Upper lobe of left lung (tissue), 6 donors: ENCODE measurements at places on chromosomes 2 and 18. TPM values are rescaled to one million over a fixed set of nuclear protein-coding genes. Genes with fewer than 3 reads are reported as not detected.

The FAM161A gene
- 2.1 TPM for total RNA-seq

The AFF3 gene
- 85.8 TPM for total RNA-seq

The PNPT1 gene
- total RNA-seq: 14.7 TPM

The ANTXR1 gene
- 11.5 TPM for total RNA-seq

The FEV gene
- not detected for total RNA-seq

The RIT2 gene
- total RNA-seq: not detected

The GPR45 gene
- total RNA-seq: not detected

The IL1RL1 gene
- total RNA-seq: 55.3 TPM

The ARHGEF33 gene
- 0.34 TPM for total RNA-seq

The MATN3 gene
- total RNA-seq: 9.2 TPM

The TCF7L1 gene
- total RNA-seq: 11.1 TPM

DNA sequence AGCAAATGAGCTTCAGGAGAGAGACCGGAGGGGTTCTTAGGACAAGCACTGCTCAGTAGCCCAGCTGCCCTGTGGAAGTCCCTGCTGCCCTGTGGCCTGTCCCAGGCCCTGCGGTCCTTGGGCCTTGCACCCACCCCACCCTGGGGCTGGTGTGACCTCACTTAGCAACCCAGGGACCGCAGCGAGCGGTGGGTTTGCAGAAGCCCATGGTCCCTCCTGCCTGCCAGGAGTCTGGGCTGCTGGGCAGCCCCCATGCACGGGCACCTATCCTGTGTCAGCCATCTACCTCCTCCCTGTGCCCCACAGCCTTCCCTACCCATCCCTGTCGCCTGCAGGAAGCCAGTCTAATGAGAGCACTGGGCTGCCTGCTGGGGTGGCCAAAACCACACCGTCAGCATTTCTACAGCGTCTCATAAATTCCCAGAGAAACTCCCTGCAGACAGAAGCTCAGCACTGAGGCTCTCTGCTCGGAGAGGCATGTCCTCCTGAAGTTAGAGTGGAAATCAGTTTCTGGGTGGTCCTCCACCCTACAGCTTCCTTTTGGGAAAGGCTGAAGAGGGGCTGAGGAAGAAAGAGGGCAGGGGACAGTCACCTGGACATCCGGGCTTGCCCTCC lies 231.1 kb upstream of the HS6ST1 start:
- H3K4me1 ChIP-seq: no peaks in the 10 kb centered on the region
- DNase-seq: no peak
- no peak overlapping the region for H3K27ac ChIP-seq

GRCh38 chr2:1838426-1838825 lies 94.1 kb upstream of the PXDN start:
- H3K4me3 ChIP-seq: no peak overlapping the region
- H3K36me3 ChIP-seq: no peaks in the 10 kb centered on the region
- H3K27ac ChIP-seq: no peak overlapping the region
- DNase-seq: no peak
- H3K4me1 ChIP-seq: no peaks in the 10 kb centered on the region
- H3K27me3 ChIP-seq: no peaks in the 10 kb centered on the region

GRCh38 chr2:204258890-204259289 lies 286.4 kb upstream of the PARD3B start:
- no peak overlapping the region for H3K4me3 ChIP-seq
- no peaks in the 10 kb centered on the region for H3K27me3 ChIP-seq
- no peaks in the 10 kb centered on the region for H3K36me3 ChIP-seq
- DNase-seq: no peak
- H3K27ac ChIP-seq: no peak overlapping the region

DNA sequence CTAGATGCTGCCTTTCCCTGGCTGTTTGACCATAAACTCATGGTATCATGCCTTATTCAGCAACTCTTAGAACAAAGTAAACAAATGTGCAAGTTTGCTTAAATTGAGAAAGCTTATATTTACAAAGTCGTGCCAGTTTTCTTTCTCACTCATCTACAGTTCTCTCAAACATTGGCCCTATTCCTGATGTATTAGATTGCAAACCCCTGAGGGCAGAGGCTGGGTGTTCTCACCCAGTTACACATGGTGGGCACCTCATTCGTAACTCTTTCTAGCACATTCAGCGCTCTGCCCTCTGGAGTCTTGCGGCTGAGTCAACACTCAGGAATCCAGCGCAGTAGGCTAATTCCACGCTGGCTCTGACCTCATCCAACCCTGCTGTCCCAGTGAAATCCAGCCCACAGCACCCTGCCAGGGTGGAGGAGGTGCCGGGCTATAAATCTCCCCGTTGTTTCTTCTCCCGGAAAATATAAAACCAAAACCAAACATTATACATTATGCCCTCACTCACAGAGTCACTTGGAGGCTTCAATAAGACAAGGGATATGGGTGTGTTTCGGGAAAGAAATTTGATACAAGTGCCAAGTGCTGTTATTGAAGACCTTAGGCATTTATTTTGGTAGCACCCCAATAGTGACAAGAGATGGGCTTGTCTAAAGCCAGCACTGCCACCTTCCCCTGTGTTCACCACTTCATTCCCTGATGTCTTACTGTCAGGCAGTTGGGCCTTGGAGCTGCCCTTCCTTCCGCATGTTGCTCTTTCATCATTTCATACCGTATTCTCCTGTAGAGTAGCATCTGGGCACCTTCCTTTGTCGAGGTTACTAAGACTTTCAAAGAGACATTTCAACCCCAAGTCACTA lies 287.4 kb downstream of the PRKCE start:
- H3K27ac ChIP-seq: peak overlapping the region; percentile 77
- no peak overlapping the region for H3K4me3 ChIP-seq
- H3K27me3 ChIP-seq: no peaks in the 10 kb centered on the region
- peak; percentile 88 for DNase-seq
- no peaks in the 10 kb centered on the region for H3K36me3 ChIP-seq

DNA sequence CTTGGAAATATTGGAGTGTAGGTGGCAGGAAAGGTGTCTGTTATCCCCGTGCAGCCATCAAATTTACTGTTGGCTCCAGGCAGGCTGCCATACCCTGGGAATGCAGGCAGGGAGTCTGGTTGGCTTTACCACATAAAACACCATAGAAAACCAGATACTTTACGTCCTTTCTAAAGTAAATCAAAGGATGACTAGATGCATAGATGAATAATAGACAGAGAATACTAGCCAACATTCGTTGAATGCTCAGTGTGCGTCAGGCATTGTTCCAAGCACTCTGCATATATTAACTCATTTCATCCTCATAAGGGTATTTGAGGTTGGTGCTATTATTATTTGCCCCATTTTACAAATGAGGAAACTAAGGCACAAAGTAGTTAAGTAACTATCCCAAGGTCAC lies 65.2 kb downstream of the VSNL1 start:
- no peaks in the 10 kb centered on the region for H3K27me3 ChIP-seq
- no peak for DNase-seq
- no peak overlapping the region for H3K4me3 ChIP-seq
- no peak overlapping the region for H3K27ac ChIP-seq
- no peaks in the 10 kb centered on the region for H3K36me3 ChIP-seq
- no peaks in the 10 kb centered on the region for H3K4me1 ChIP-seq

- no peak overlapping the region for H3K27ac ChIP-seq
- no peak overlapping the region for H3K4me3 ChIP-seq
- no peaks in the 10 kb centered on the region for H3K27me3 ChIP-seq
Observed at GRCh38 chr18:261398-262073, 6.3 kb downstream of the THOC1 start.

- no peaks in the 10 kb centered on the region for H3K27me3 ChIP-seq
- H3K36me3 ChIP-seq: no peaks in the 10 kb centered on the region
- no peak overlapping the region for H3K4me3 ChIP-seq
- H3K27ac ChIP-seq: no peak overlapping the region
- no peaks in the 10 kb centered on the region for H3K4me1 ChIP-seq
- no peak for DNase-seq
Observed at GRCh38 chr2:167843217-167843616, 404.2 kb downstream of the STK39 start.

- peaks cover 6% of the 10 kb centered on the region for H3K4me1 ChIP-seq
- H3K4me3 ChIP-seq: no peak overlapping the region
- no peaks in the 10 kb centered on the region for H3K27me3 ChIP-seq
- no peak overlapping the region for H3K27ac ChIP-seq
- DNase-seq: no peak
Observed at GRCh38 chr2:67456428-67456827, 59.3 kb downstream of the ETAA1 start.

DNA sequence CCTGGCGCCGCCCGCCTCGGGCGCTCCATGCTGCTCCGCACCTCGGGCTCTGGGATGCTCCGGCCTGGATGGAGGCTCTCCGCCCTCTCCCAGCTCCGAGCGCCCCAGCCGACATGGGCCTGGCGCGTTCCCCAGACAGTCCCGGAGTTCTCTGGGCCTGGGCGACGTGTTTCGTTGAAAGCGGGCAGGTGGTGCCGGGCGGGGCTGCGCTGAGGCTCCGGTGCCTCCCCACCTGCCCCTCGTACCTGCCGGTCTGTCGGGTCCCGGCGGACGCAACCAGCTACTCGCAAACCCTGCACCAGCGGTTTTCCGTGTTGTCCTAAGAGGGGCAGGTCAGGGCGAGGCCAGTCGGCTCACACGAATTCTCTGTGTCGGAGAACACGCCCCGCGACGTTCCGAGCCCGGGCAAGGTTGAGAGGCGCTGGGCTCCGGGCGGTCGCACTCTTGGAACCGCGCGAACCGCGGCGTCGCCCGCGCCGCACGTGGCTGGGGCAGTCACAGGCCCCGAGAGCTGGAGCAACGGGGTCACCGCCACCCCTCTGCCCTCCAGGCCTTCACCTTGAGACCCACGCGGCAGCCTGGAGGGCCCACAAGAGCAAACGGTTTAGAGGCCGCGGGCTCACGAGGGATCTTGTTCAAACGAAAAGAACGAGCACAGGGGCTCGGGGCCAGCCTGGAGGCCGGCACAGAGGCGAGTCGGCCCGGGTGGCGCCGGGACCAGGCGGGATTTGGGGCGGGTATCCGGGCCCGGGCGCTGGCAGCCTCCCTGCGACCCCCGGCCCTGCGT lies 4.2 kb upstream of the SIX2 start:
- no peaks in the 10 kb centered on the region for H3K36me3 ChIP-seq
- peak overlapping the region; percentile 35 for H3K4me3 ChIP-seq
- peaks cover 47% of the 10 kb centered on the region for H3K27me3 ChIP-seq
- peaks cover 34% of the 10 kb centered on the region for H3K4me1 ChIP-seq
- DNase-seq: peak; percentile 85

- H3K27me3 ChIP-seq: no peaks in the 10 kb centered on the region
- no peaks in the 10 kb centered on the region for H3K36me3 ChIP-seq
- H3K27ac ChIP-seq: no peak overlapping the region
- DNase-seq: no peak
- no peak overlapping the region for H3K4me3 ChIP-seq
Observed at GRCh38 chr2:240958366-240959213, 39.8 kb upstream of the SNED1 start.

- H3K4me1 ChIP-seq: peaks cover 9% of the 10 kb centered on the region
- peak overlapping the region; percentile 73 for H3K27ac ChIP-seq
- H3K36me3 ChIP-seq: peaks cover 3% of the 10 kb centered on the region
- no peaks in the 10 kb centered on the region for H3K27me3 ChIP-seq
- H3K4me3 ChIP-seq: no peak overlapping the region
Observed at GRCh38 chr18:9782073-9782857, 74.2 kb downstream of the RAB31 start.

GRCh38 chr18:34806527-34806926 lies 96.4 kb downstream of the DTNA start:
- no peaks in the 10 kb centered on the region for H3K4me1 ChIP-seq
- H3K27me3 ChIP-seq: no peaks in the 10 kb centered on the region
- no peak overlapping the region for H3K27ac ChIP-seq
- DNase-seq: no peak
- no peaks in the 10 kb centered on the region for H3K36me3 ChIP-seq
- no peak overlapping the region for H3K4me3 ChIP-seq

DNA sequence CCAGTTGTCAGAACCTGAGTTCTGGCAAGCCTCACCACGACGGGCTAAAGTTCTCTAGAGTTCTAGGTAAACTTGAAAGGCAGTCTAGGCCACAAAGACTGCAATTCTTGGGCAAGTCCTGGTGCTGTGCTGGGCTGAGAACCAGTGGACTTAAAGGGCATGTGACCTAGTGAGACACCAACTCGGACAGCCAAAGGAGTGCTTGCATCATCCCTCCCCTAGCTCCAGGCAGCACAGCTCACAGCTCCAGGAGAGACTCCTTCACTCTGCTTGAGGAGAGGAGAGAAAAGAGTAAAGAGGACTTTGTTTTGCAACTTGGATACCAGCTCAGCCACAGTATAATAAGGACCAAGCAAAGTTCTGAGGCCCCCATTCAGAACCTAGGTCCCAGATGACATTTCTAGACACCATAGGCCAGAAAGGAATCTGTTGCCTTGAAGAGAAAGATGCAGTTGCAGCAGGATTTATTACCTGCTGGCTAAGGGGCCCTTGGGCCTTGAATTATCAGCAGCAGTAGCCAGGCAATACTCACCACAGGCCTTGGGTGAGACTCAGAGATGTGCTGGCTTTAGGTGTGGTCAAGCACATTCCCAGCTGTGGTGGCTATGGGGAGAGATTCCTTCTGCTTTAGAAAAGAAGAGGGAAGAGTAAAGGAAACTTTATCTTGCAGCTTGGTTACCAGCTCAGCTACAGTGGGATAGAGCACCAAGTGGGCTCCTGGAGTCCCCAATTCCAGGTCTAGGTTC lies 51.8 kb downstream of the UPP2 start:
- H3K27me3 ChIP-seq: no peaks in the 10 kb centered on the region
- H3K4me3 ChIP-seq: no peak overlapping the region
- DNase-seq: no peak
- no peak overlapping the region for H3K27ac ChIP-seq
- no peaks in the 10 kb centered on the region for H3K36me3 ChIP-seq

DNA sequence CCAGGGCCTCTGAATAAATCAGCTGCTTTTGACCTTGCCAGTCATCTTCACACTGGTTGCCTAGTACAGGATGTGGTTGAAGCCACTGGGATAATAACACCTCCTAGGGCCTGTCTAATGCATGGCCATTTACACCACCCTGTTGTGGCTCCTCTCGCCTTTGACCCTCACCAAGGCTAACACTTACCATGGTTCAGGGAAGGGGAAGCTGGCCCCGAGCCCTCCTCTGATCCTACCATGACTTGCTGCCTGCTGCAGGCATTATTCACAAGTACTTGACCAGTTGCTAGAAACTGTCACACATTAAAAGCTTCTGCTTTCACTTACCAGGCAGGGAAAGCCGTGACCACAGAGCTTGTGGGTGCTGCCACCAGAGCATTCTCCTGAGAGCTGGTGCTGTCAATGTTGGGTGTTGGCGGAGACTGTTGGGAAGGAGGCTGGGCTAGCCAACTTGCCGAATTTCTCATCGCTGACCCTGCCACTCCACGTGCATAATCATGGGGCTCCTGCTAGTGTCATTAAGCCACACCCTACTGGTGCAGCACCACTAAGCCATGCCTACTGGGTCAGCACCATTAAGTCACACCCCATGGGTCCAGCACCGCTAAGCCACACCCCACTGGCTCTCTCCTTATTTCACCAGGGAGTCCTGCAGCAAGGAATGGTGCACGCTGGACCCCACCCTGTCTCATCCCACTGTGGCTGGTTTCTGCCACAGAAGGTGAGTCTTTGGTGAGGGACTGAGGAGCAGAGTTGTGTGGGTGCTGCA lies 47.0 kb upstream of the TTC39C start:
- H3K36me3 ChIP-seq: no peaks in the 10 kb centered on the region
- no peaks in the 10 kb centered on the region for H3K27me3 ChIP-seq
- peak; percentile 29 for DNase-seq

GRCh38 chr2:96163768-96164429 lies 18.7 kb upstream of the DUSP2 start:
- H3K27ac ChIP-seq: no peak overlapping the region
- peak; percentile 58 for DNase-seq
- H3K4me3 ChIP-seq: no peak overlapping the region
- H3K4me1 ChIP-seq: no peaks in the 10 kb centered on the region

GRCh38 chr2:70357684-70358071 lies 55.8 kb upstream of the FAM136A start:
- no peaks in the 10 kb centered on the region for H3K36me3 ChIP-seq
- no peak overlapping the region for H3K4me3 ChIP-seq
- no peaks in the 10 kb centered on the region for H3K4me1 ChIP-seq
- DNase-seq: no peak
- H3K27ac ChIP-seq: no peak overlapping the region
